Frontal cortex (tissue), 4 donors: ENCODE measurements at places on chromosomes 3 and 15. TPM values are rescaled to one million over a fixed set of nuclear protein-coding genes. Genes with fewer than 3 reads are reported as not detected.

GOLGA6B gene
- not detected for total RNA-seq

GRK7 gene
- total RNA-seq, result under 0.01 TPM

ITIH4 gene
- 6.1 TPM for total RNA-seq

CFAP100 gene
- 3.7 TPM for total RNA-seq

SLC12A1 gene
- 1.6 TPM for total RNA-seq
